Skeletal muscle tissue (tissue), 5 donors: ENCODE measurements at places on chromosomes 4 and X. TPM values are rescaled to one million over a fixed set of nuclear protein-coding genes. Genes with fewer than 3 reads are reported as not detected.

SPACA5 gene
- not detected for total RNA-seq

SORCS2 gene
- total RNA-seq, result 3.1 TPM

CMC4 gene
- 6.8 TPM for total RNA-seq

NRK gene
- 134 TPM for total RNA-seq
